ENCODE measurements at places on chromosomes 1 and 21. TPM values are rescaled to one million over a fixed set of nuclear protein-coding genes. Genes with fewer than 3 reads are reported as not detected.

GRCh38 chr1:21568006-21568746 lies 59.0 kb downstream of the ALPL start:
- peak; percentile 73 for DNase-seq

DNA sequence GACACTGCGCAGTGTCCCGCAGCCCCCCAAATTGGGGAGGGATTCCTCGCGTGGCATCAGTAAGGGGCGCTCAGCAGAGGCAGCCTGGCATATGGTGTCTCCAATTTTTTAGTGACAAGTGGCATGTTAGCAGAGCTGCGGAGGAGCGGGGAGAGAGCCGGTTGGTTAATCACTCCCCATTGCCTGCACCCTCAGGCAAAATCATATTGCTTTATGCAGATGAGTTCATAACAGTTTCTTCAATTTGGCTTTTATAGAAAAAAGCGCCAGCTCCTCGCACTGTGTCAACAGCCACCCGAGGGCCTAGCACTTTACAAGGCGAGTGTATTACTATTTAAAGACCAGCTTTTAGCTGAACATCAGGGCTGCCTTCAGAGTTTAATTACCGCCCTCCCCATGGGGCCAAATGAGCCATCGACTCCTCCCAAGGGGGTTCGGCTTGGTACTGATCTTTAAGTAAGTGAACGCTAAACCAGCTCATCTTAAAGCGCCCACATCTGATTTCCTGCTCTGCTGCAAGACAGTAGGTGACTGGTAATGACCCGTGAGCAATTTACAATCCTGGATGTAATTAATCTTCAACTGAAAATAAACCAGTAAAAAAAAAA lies 298.9 kb downstream of the DSCAM start:
- DNase-seq, result no peak

Gene PPP1R12B
- 9.8 TPM for total RNA-seq

Gene HCN3
- 3.4 TPM for total RNA-seq

GRCh38 chr1:46401964-46402626 lies 8.0 kb downstream of the FAAH start:
- peak; percentile 86 for DNase-seq

Gene USH2A
- 0.02 TPM for total RNA-seq

GRCh38 chr1:43669878-43670277 lies 19.9 kb downstream of the KDM4A start:
- no peak for DNase-seq

Gene KLHL20
- 25.4 TPM for total RNA-seq

GRCh38 chr21:44291936-44292811 lies 6.5 kb downstream of the AIRE start:
- no peak for DNase-seq

DNA sequence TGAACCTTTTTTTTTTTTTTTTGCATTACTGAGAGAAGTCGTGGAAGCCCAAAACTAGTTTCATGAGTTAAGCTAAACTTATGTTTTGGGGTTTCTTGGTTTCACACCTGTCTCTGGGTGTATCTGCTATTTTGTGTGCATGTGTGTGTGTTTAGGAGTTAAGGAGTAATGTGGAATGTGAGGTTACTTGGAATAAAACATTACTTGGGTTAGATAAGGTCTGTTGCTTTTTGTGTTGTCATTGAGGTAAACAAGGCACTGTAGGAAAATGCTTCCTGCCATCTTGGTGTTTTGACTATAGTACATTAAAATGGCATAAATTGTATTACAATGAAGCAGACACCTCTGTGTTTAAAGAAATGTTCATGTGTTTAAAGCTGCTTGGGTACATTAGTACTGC lies 2.9 kb downstream of the TENT5C start:
- no peak for DNase-seq

DNA sequence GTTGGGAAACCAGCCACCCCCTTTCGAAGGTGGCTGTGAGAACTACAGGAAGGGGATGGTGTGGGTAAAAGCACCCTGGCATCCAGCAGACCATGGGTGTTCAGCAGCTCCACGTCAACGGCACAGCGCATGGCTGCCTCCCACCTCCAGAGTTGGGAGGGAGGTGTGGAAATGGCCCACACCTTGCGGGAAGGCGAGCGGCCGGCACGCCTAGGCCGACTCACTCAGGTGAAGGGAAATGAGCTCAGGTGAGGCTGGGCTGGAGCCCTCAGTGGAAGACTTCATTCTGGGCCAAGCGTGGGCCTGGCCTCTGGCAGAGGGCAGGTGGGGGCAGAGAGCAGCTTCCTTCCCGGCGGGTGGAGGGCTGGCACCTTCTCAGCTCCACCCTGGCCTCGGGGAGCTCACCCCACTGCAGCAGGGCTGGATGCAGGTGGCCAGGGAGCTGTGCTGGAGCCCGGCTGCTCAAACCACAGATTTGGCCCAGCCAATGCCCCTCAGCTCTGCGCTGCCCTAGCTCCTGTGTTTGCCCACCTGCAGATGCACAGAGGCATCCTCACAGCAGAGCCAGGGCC lies 24.8 kb upstream of the ALDH4A1 start:
- DNase-seq, result no peak

DNA sequence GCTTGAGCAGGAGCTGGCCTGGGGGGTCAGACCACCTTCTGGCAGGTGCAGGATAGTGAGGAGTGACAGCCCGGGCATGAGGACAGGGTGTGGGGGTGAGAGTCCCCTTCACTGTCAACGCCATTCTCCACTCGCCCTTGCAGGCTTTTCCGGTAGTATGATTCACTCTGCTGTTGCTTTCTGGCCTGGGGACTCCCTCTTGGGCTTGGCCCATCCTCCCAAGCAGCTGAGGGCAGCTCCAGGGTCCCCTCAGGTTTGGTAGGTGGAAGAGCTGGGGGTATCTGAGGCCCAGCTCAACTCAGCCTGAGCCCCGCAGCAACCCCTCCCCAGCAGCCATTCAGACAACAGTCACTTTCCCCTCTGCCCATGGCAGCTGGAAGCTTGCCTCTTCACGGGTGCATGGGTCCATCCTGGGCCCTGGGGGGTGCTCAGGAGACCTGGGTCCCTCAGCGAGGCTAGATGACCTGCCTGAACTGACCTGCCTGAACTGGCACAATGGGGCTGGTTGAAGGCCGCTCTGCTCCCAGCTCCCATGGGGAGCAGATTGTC lies 1.3 kb downstream of the CLDN19 start:
- DNase-seq, result no peak

DNA sequence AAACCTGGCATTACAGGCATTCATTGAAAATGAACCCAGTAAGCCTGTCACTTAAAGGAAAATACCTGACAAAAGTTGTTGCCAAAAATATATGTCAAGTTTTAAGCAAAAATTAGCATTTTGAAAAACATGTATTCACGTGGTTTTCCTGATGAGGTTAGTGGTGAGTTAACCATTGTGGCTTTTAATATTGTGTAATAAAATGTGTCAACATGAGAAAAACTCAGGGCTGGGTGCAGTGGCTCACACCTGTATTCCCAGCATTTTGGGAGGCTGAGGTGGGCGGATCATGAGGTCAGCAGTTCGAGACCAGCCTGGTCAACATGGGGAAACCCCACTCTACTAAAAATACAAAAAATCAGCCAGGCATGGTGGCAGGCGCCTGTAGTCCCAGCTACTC lies 731.4 kb downstream of the KCNT2 start:
- no peak for DNase-seq

Gene OLFML3
- total RNA-seq, result 26.7 TPM

GRCh38 chr21:32947736-32948135 lies 78.0 kb upstream of the OLIG2 start:
- DNase-seq, result no peak
